ENCODE measurements at places on chromosomes 5 and 9.

- H3K27ac ChIP-seq: no peak overlapping the region
- H3K4me1 ChIP-seq: peaks cover 48% of the 10 kb centered on the region
- no peaks in the 10 kb centered on the region for H3K36me3 ChIP-seq
- DNase-seq: no peak
- H3K27me3 ChIP-seq: peaks cover 34% of the 10 kb centered on the region
Observed at GRCh38 chr5:181167814-181168488, 20.6 kb downstream of the OR2V2 start.

GRCh38 chr9:93900971-93901861, 53.9 kb downstream of the BARX1 start:
- no peak overlapping the region for H3K4me3 ChIP-seq
- H3K36me3 ChIP-seq: no peaks in the 10 kb centered on the region
- no peak overlapping the region for H3K27ac ChIP-seq

DNA sequence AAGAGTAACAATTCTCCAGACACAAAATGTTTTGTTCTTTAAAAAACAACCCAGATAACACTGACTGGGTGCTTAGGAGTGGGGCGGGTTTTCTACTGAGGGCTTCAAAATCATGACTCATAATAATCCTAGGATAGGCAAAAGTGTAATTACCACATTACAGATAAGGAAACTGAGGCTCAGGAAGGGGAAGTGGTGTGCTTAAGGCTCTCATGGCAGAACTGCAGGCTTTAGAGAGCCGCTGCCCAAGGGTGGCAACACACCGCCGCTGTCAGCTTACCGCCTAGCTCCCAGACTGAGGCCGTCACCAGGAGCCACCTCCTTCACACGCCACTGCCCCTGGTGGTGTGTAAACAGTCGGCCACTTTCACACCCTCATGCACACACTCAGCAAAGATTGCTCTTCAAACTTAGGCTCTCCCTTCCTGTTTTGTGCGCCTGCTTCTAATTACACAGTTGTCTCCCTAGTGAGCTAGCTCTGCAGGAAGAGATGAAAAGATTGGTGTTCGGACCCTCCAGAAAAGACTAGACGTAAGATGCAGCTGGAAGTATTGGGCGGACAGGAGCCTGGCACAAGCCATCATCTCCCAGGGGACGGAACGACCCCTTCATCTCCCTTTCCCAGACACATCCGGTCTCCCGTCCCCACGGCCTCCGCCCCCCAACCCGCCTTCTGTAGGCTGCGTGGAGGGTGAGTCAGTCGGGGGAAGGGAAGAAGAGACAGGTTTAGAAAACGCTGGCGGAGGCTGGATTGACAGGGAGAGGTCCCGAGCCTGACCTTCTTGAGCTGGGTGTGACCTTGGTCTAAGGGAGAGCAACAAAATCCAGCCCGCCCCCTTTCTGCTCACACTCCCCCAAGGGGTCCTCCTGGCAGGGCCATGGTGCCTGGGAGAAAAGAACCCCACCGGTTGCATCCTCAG, 162.7 kb downstream of the SYK start:
- H3K4me3 ChIP-seq: peak overlapping the region; percentile 5
- H3K36me3 ChIP-seq: no peaks in the 10 kb centered on the region
- H3K4me1 ChIP-seq: peaks cover 7% of the 10 kb centered on the region
- DNase-seq: no peak
- no peak overlapping the region for H3K27ac ChIP-seq
- peaks cover 11% of the 10 kb centered on the region for H3K27me3 ChIP-seq

DNA sequence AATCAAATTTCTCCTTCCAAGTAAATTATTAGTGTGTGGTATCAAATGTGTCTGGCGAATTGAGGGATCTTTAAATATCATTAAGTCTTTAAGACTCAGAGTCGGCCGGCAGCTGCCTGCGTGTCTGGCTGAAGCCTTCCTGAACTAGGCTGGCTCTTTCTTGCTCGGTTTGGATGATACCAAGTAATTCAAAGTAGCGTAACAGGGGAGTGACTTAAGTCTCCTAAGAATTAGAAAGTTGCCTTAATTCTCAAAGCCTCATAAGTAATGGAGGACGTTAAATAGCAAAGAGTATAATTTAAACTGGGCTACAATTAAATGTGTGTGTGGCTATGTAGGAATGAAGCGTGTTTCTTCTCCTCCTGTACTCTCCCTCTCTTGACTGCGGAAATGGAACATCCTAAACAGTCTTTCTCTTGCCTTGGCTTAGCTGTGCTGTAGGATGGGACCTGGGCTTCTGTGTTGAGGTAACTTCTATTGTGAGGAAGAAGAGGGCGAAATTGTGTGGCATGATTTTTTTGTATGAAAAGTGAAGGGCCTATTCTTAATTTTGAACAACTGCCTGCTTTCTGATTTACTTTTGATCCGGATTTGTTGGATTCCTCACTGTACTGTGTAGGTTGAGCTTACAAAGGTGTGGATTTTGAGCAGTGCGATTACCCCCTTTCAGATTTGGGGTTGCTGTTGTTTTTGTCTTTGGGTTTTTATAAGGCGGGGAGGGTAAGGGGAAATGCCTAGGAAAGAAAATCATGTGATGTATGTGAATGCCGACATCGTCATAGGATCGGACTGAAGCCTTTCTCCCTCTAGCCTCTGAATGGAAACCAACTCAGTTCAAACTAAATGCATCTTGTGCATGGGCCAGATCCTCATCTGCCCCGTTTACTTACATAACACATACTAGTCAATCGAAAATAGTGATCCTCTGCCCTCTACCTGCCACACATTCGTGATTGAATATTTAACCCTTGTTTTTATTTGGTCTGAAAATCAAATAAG, 29.9 kb downstream of the CPEB4 start:
- no peak overlapping the region for H3K27ac ChIP-seq
- peaks cover 24% of the 10 kb centered on the region for H3K4me1 ChIP-seq
- H3K36me3 ChIP-seq: peaks cover 8% of the 10 kb centered on the region
- no peaks in the 10 kb centered on the region for H3K27me3 ChIP-seq
- no peak overlapping the region for H3K4me3 ChIP-seq
- DNase-seq: no peak

DNA sequence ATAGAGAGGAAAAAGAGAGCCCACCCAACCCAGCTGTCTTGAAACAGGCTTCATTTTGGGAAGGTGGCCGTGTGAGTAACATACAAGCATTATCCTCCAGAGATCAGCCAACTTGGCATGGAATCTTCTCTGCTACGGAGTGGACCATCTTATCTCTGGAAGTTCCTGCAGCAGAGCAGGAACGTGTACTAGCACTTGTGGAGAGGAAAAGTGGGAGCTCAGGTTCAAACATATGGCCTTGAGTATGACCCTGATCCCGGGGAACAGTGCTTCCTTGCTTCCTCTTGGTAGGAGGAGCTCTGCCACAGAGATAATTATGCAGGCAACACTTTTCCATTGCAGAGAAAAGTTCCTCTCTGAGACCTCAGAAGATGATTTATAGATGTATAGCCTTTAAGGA, 490.4 kb upstream of the ACO1 start:
- H3K27ac ChIP-seq: no peak overlapping the region
- H3K27me3 ChIP-seq: no peaks in the 10 kb centered on the region
- DNase-seq: no peak
- H3K36me3 ChIP-seq: no peaks in the 10 kb centered on the region
- no peaks in the 10 kb centered on the region for H3K4me1 ChIP-seq

DNA sequence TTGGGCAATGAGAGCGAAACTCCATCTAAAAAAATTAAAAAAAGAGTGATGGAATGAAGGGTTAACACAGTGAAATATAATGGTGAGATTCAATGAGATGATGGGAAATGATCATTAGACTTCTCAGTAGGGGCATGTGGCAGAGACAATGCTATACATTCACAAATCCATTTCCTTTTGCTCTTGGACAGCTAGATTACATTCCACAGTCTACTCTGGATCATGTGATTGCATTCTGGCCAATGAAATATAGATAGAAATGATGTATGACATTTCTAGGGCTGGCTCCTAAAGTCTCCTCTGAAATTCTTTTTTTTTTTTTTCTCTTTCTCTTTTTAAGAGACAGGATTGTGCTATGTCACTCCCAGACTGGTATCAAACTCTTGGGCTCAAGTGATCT, 3.8 kb upstream of the GALT start:
- H3K4me1 ChIP-seq: peaks cover 25% of the 10 kb centered on the region
- H3K27me3 ChIP-seq: no peaks in the 10 kb centered on the region
- no peak for DNase-seq
- H3K27ac ChIP-seq: no peak overlapping the region
- peaks cover 5% of the 10 kb centered on the region for H3K36me3 ChIP-seq
- H3K4me3 ChIP-seq: no peak overlapping the region

GRCh38 chr9:12771891-12772290, 2.9 kb upstream of the LURAP1L start:
- peaks cover 17% of the 10 kb centered on the region for H3K27me3 ChIP-seq
- H3K36me3 ChIP-seq: no peaks in the 10 kb centered on the region
- H3K4me3 ChIP-seq: no peak overlapping the region
- H3K27ac ChIP-seq: no peak overlapping the region

Measured in activated B cell treated with CpG ODN at 0.5 μM for 24 hours (primary cell).